Hair follicle dermal papilla cell (primary cell): ENCODE measurements at places on chromosomes 7 and 10. TPM values are rescaled to one million over a fixed set of nuclear protein-coding genes. Genes with fewer than 3 reads are reported as not detected.

The NSMCE4A gene
- total RNA-seq = 13.4 and 16.7 TPM in 2 replicates

The ZNF862 gene
- 7.3 and 13.3 TPM in 2 replicates for total RNA-seq

The STEAP4 gene
- 1.5 and 1.8 TPM in 2 replicates for total RNA-seq

The SLC18A3 gene
- not detected in 2 replicates for total RNA-seq

The PITX3 gene
- not detected in 2 replicates for total RNA-seq

The IGF2BP3 gene
- 7.6 and 8.3 TPM in 2 replicates for total RNA-seq

The OPALIN gene
- not detected in 2 replicates for total RNA-seq

The CEP55 gene
- total RNA-seq = 2.9 and 4.9 TPM in 2 replicates
